ENCODE measurements at places on chromosomes 7 and 10.

- DNase-seq: no peak
Observed at GRCh38 chr7:154451480-154452457, 399.6 kb downstream of the DPP6 start.

DNA sequence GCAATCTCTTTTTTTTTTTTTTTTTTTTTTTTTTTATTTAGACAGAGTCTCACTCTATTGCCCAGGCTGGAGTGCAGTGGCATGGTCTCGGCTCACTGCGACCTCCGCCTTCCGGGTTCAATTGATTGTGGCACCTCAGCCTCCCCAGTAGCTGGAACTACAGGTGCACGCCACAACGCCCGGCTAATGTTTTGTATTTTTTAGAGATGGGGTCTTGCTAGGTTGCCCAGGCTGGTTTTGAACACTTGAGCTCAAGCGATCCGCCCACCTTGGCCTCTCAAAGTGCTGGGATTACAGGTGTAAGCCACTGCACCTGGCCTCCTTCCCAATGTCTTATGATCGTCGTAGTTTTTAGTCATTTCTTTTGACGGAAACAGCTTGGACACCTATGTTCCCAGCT, 6.6 kb upstream of the ZNF853 start:
- DNase-seq: no peak

GRCh38 chr7:3151784-3152183, 108.1 kb upstream of the CARD11 start:
- DNase-seq: no peak

GRCh38 chr7:1503390-1503789, 799 bp downstream of the INTS1 start:
- no peak for DNase-seq

DNA sequence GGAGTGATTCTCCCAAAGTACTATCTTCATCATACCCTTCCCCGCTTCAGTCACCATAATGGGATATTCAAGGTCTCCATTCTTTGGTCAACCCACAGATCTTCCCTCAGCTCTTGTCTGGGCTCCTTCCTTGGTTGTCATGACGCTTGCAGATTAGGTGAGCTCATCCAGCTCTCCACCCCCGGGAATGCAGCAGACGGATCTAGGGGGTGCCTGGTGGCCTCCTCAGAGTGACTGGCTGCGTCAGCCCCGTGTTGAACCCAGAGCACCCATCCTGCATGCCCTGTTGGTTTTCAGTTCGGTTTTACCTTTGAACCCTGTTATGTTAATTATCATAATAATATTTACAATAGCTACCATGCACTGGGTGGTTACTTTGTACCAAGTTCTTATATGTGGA, 6.4 kb downstream of the NEURL1 start:
- DNase-seq: no peak

- DNase-seq: no peak
Observed at GRCh38 chr10:119466655-119467054, 75.9 kb downstream of the RGS10 start.

DNA sequence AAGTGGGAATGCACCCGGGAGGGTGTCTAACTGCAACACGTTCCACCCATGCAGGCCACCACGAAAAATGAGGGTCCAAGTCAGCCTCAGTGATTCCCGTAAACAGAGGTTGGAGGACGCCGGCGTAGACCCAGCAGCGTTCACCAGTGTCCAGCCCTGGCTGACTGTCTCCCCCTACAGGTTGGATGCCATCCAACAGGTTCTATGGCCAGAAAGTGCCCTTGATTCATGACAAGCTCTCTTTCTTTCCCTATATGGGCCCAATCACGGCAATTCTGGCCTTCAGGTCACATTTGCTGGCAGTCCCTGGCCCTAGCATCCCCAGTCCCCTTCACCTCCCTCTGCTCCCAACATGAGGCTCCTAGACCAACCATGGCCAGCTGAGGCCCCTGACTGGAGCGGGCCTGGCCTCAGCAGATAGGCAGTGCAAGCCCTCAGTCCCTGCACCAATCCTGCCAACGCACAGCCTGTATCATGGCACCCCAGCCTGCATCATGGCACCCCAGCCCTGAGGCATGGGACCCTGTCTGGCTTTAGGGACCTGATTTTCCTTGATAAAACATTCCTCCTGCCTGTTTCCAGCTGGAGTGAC, 227.4 kb downstream of the GRID1 start:
- DNase-seq: no peak

- no peak for DNase-seq
Observed at GRCh38 chr7:78499971-78500370, 701.4 kb downstream of the PHTF2 start.

DNA sequence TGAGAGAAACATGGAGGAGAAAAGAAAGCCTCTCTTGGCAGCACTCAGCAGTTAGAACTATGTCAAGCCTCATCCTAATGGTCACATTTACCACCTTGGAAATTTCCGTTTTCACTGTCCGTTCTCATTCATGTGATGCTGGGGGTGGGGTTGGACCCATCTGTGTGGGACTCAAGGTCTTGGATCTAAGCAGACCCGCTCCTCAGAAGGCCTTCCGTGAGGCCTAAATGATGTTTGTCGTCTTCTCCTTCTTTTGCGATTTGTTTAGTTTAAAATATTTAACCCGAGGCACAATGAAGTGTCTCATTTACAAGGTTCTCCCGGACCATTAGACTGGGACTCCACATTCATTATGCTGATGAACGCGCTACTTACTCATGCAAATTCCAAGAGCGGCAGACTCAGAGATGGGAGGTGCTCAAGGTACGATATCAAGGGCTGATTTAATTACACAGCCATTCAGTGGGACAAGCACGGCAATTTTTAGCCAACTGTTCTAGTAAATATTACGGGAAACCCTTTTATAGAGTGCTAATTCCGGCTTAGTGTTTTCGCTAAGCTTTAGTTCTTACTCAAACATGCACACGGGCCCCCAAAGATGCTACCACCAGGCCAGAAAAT, 109.1 kb upstream of the EFCAB10 start:
- no peak for DNase-seq

DNA sequence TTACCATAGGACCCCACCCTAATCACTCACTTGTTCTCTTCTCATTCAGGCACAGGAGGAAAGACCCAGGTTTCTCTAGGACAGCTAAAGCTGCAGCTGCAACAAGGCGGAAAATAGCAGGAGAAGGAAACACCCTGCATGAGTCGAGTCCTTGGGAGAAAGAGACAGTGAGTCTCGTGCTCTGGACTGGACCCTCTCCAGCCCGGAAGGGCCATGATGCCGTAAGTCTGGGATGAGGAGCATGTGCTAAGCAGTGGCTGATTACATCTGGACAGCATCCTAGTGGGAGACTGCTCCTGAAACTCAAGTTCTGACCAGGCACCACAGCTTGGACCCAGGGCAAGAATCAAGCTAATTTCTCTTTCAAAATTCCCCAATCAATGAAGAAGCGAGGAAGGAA, 39.4 kb downstream of the FBXW4 start:
- no peak for DNase-seq

- DNase-seq: no peak
Observed at GRCh38 chr10:95650232-95650631, 6.3 kb downstream of the ALDH18A1 start.

GRCh38 chr10:5600908-5601307, 65.5 kb downstream of the ASB13 start:
- DNase-seq: no peak

DNA sequence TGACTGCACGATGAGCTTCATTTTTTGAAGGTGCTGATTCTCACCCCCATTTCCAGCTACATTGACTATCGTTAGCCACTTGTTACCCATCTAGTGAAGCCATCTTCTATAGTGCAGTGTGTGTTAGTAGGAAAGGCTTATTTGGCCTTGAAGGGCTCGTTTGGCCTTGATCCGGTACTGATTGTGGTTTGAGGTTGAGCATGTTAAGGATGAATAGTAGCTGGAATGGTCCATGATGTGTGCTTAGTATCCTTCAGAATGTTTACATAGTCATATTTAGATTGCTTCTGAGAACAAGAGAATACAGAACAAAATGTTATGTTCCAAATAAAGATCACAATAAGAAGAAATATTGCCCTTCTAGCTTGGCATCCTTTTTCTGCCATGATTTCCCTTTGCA, 591.5 kb downstream of the AUTS2 start:
- DNase-seq: no peak

GRCh38 chr7:12683678-12684585, 3.5 kb upstream of the ARL4A start:
- no peak for DNase-seq

GRCh38 chr7:8084836-8085235, 116.2 kb downstream of the GLCCI1 start:
- DNase-seq: no peak

Measured in activated CD4-positive, alpha-beta T cell treated with anti-CD3 and anti-CD28 coated beads, Interleukin-2, amount 50 U/mL, for 4 hours (primary cell).